Heart right ventricle (tissue), 16 donors: ENCODE measurements at places on chromosomes 7 and 10. TPM values are rescaled to one million over a fixed set of nuclear protein-coding genes. Genes with fewer than 3 reads are reported as not detected.

The SEMA3E gene
- not detected for total RNA-seq

The ABCB4 gene
- 6.6 TPM for total RNA-seq

The LRRD1 gene
- 0.18 TPM for total RNA-seq

The SLC13A1 gene
- total RNA-seq = not detected

The CHST15 gene
- total RNA-seq = 5.8 TPM

The CTBP2 gene
- 28.9 TPM for total RNA-seq

The ADCK2 gene
- total RNA-seq = 7.3 TPM

The C10orf67 gene
- total RNA-seq = 0.38 TPM

The FXYD4 gene
- total RNA-seq = not detected

The ZRANB1 gene
- 27.0 TPM for total RNA-seq

DNA sequence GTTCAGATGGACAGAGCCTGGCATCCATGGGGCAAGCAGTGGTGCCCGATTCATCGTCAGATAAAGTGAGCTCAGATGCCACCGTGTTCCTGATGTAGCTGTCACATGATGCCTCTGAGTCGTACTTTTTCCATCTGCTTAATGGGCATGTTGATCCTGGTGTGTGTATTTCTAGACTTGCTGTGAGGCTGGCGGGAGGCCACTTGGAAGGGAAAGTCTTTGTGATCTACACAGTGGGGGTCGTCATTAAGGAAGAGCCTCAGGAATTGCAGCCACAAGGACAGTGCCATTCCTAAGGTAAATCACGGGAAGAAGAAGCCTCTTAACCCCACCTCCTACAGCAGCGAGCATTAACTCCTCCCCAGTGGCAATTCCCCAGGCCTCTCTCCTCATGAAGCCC lies 63.0 kb downstream of the RGS10 start:
- H3K4me3 ChIP-seq = no peak overlapping the region
- H3K27me3 ChIP-seq = peaks cover 6% of the 10 kb centered on the region
- DNase-seq = no peak
- no peak overlapping the region for H3K27ac ChIP-seq
- H3K36me3 ChIP-seq = no peaks in the 10 kb centered on the region
- no peaks in the 10 kb centered on the region for H3K4me1 ChIP-seq

GRCh38 chr7:69047151-69047754 lies 551.0 kb upstream of the AUTS2 start:
- no peak overlapping the region for H3K4me3 ChIP-seq
- no peaks in the 10 kb centered on the region for H3K4me1 ChIP-seq
- H3K27me3 ChIP-seq = no peaks in the 10 kb centered on the region
- no peaks in the 10 kb centered on the region for H3K36me3 ChIP-seq

- peaks cover 33% of the 10 kb centered on the region for H3K36me3 ChIP-seq
- peaks cover 26% of the 10 kb centered on the region for H3K4me1 ChIP-seq
- H3K4me3 ChIP-seq = peak overlapping the region; percentile 88
- H3K27ac ChIP-seq = peak overlapping the region; percentile 70
- no peaks in the 10 kb centered on the region for H3K27me3 ChIP-seq
These were observed 625 bp upstream of the GSTO2 start for GRCh38 chr10:104268405-104268712.

DNA sequence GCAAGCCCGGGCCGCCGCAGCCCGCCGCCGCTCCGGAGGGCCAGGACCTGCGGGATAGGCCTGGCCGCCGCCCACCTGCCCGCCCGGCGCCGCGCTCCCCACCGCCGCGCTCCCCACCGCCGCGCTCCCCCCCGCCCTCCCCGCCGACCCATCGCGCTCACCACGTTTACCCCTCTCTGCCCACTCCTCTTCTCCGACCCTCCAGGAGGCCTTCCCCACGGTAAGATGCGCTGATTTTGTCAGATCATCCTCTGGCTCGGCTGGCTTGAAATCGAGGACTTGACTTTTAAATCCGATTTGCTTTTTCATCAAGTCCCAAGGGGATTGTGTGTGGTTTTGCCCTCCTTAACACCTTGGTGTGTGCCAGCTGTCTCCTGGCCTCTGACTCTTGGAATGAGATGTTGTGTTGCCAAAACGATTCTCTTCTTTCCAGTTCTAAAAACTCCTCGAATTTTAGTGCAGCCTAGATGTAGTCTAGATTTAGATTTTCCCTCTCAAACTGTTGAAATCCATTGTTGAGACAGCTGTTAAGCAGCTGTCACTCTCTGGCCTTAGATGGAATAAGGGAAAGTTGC lies 738 bp downstream of the POM121 start:
- peaks cover 48% of the 10 kb centered on the region for H3K36me3 ChIP-seq
- H3K4me1 ChIP-seq = peaks cover 16% of the 10 kb centered on the region
- H3K4me3 ChIP-seq = peak overlapping the region; percentile 58
- no peaks in the 10 kb centered on the region for H3K27me3 ChIP-seq

- DNase-seq = no peak
- H3K4me1 ChIP-seq = no peaks in the 10 kb centered on the region
- no peaks in the 10 kb centered on the region for H3K27me3 ChIP-seq
- H3K27ac ChIP-seq = no peak overlapping the region
- H3K36me3 ChIP-seq = no peaks in the 10 kb centered on the region
These were observed 665.2 kb downstream of the INHBA start for GRCh38 chr7:41037691-41038090.

DNA sequence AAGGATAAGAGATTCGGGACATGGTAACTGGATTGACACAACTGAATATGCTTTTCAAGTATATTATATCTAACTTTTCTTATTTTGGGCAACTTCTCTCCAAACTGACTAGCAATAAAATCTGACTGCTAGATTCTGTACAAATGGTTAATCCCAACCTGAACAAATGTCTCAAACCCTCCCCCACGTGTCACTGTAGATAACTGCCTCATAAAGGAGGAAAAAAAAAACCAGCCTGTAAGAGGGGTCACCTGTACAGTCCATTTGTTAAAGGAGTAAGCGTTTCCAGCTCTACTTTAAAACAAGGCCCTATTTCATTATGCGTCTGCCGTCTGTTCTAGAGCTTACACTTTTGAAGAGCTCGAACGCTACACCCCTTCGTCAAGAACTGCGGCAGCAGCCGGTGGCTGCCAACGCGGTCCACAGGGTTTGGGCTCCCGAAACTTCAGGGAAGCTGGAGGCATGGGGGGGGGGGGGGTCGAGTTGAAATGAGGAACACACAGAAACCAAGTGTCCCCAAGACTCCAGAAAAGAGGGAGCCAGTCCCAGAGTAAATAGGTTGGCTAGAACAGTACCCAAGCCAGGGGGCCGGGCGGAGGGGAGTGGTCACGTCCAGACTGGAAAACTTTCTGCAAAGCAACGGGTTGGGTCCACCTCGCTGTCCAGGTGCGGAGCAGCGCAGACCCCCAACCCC lies 492 bp downstream of the COG5 start:
- peak overlapping the region; percentile 95 for H3K27ac ChIP-seq
- H3K36me3 ChIP-seq = no peaks in the 10 kb centered on the region
- H3K4me3 ChIP-seq = peak overlapping the region; percentile 86
- H3K4me1 ChIP-seq = peaks cover 51% of the 10 kb centered on the region
- no peaks in the 10 kb centered on the region for H3K27me3 ChIP-seq

GRCh38 chr7:147771344-147771743 lies 819.2 kb upstream of the C7orf33 start:
- H3K4me1 ChIP-seq = no peaks in the 10 kb centered on the region
- DNase-seq = no peak
- no peak overlapping the region for H3K4me3 ChIP-seq
- H3K36me3 ChIP-seq = no peaks in the 10 kb centered on the region
- H3K27me3 ChIP-seq = no peaks in the 10 kb centered on the region

DNA sequence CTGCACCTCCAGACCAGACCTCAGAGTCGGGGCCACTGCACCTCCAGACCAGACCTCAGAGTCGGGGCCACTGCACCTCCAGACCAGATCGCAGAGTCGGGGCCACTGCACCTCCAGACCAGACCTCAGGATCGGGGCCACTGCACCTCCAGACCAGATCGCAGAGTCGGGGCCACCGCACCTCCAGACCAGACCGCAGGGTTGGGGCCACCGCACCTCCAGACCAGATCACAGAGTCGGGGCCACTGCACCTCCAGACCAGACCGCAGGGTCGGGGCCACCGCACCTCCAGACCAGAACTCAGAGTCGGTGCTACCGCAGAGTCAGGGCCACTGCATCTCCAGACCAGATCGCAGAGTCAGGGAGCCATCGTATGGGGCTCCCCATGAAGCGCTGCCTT lies 105.9 kb downstream of the ACTR3B start:
- H3K4me1 ChIP-seq = no peaks in the 10 kb centered on the region
- no peak overlapping the region for H3K27ac ChIP-seq
- DNase-seq = no peak
- no peaks in the 10 kb centered on the region for H3K36me3 ChIP-seq

DNA sequence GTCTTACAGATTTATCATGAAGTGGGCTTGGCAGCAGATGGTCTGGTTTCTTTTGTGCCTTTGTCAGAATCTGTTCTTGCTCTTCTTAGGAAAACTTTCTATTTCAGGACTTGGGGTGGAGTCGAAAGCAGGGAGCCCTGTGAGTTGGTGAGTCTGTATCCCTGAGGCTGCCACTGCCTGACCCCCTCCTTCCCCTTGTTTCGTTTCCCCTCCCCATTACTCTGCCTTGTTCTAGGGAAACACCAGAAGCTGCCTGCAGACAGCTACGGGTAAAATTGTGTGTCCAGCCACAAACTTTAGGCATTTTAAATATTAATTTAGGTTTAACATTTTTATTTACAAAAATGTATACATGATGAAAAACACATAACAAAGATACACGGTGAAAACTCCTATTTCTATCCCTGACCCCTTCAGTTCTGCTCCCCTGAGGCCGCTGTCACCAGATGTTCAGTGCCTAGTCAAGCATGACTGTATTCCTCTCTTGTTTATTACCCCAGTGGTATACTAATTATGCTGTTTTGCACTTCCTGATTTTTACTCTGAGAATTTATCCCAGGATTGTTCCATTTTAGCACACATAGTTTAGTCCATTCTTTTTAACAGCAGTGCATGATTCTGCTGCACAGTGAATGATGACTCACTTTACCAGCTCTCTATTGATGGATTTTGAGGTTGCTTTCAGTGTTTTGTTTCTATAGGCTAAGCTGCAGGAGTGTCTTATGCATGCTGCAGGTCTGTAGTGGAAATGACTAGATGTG lies 9.1 kb downstream of the TSPAN14 start:
- DNase-seq = no peak
- peak overlapping the region; percentile 15 for H3K4me3 ChIP-seq
- H3K27ac ChIP-seq = peak overlapping the region; percentile 73
- no peaks in the 10 kb centered on the region for H3K27me3 ChIP-seq
- H3K36me3 ChIP-seq = no peaks in the 10 kb centered on the region

DNA sequence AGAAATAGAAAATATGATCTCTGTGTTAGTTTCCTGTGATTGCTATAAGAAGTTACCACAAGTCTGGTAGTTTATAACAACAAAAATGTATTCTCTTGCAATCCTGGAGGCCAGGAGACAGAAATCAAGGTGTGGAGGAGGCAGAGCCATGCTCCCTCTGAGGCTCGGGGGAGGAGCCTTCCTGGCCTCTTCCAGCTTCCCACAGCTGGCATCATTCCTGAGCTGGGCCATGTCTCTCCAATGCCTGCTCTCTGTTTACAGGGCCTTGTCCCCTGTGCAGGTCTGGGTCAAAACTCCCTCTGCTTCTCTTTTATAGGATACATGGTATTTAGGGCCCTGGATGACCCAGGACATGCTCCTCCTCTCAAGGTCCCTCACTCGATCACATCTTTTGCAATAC lies 81.3 kb upstream of the RET start:
- H3K4me1 ChIP-seq = no peaks in the 10 kb centered on the region
- H3K27ac ChIP-seq = no peak overlapping the region
- no peak for DNase-seq
- H3K4me3 ChIP-seq = no peak overlapping the region
- no peaks in the 10 kb centered on the region for H3K27me3 ChIP-seq

DNA sequence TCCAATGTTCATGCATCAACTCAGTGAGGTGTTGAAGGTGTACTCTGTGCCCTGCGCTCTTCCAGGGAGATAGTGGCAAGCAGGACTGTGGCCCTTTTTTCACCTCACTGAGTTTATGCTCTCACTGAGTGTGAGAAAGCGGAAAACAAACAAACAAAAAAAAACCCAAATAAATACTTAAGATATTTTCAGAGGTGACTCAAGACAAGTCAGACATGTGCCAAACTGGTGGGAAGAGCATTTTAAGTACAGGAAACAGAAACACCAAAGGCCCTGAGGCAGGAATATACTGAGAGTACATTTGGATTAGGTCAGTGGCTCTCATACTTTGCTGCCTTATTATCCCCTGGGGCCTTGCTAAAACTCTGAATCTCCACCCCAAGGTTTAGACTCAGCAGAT lies 111.9 kb upstream of the IGFBP3 start:
- DNase-seq = no peak
- no peak overlapping the region for H3K4me3 ChIP-seq
- peaks cover 7% of the 10 kb centered on the region for H3K4me1 ChIP-seq

DNA sequence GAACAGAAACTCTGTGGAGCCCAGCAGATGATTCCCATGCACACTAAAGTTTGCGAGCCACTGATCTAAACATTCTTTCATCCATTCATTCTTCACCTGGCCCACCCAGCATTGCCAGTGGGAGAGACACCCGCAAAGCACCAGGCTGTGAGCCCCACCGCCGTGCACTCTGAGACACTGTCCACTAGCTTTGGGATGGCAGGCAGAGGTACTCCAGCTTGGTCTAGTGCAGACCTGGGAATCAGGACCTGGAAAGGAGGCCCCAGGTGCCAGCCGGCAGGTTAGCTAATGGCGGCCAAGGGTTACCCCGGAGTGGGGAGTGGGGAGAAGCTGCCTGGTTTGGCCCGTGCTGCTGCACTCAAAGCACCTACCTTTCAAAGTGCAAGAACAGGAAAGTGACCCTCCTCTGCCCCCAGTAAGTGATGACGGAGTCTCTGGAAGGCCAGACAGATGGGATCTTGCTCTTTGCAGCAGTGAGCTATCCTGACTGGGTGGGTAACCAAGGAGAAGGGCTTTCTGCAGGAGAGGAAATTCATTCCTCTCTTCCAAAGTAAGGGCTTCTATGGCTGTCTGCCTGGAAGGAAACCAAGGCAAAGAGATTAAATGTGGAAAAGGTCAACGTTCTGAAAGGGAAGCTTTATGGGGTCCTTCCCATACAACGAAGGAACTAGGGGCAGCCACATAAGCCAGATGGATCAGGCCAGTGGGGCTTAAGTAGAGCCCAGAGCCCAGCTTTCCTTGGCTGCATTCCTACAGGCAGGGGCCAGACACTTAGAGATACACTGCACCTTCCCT lies 74.2 kb upstream of the LRRC4 start:
- DNase-seq = no peak
- peaks cover 15% of the 10 kb centered on the region for H3K4me1 ChIP-seq
- peaks cover 8% of the 10 kb centered on the region for H3K27me3 ChIP-seq
- H3K27ac ChIP-seq = no peak overlapping the region

GRCh38 chr10:78640796-78641636 lies 427.8 kb upstream of the ZMIZ1 start:
- H3K4me3 ChIP-seq = no peak overlapping the region
- H3K4me1 ChIP-seq = peaks cover 16% of the 10 kb centered on the region
- no peaks in the 10 kb centered on the region for H3K36me3 ChIP-seq
- no peak overlapping the region for H3K27ac ChIP-seq

GRCh38 chr7:20307119-20307518 lies 23.6 kb upstream of the ITGB8 start:
- H3K4me1 ChIP-seq = no peaks in the 10 kb centered on the region
- H3K27ac ChIP-seq = no peak overlapping the region
- no peaks in the 10 kb centered on the region for H3K27me3 ChIP-seq
- no peaks in the 10 kb centered on the region for H3K36me3 ChIP-seq
